ENCODE measurements at places on chromosomes 12 and 14. TPM values are rescaled to one million over a fixed set of nuclear protein-coding genes. Genes with fewer than 3 reads are reported as not detected.
A peak's percentile ranks its signal among the peaks of the same experiment; 100 is the strongest.

The ENO2 gene
- total RNA-seq: 190 TPM

The SYT1 gene
- not detected for total RNA-seq

The ZNF385A gene
- 1.8 TPM for total RNA-seq

The SIX6 gene
- not detected for total RNA-seq

The EXOC3L4 gene
- not detected for total RNA-seq

The FSCB gene
- total RNA-seq: not detected

The MSI1 gene
- not detected for total RNA-seq

The IFT81 gene
- 1.3 TPM for total RNA-seq

The PRPF40B gene
- 15.1 TPM for total RNA-seq

The PIANP gene
- total RNA-seq: 1.5 TPM

The LPAR5 gene
- total RNA-seq: 11.1 TPM

- H3K27me3 ChIP-seq: no peaks in the 10 kb centered on the region
- no peak for DNase-seq
- H3K4me1 ChIP-seq: no peaks in the 10 kb centered on the region
- no peak overlapping the region for H3K4me3 ChIP-seq
- no peaks in the 10 kb centered on the region for H3K36me3 ChIP-seq
Observed at GRCh38 chr12:109331301-109331952, 16.3 kb upstream of the MYO1H start.

GRCh38 chr12:49904601-49905000 lies 901 bp upstream of the FAIM2 start:
- DNase-seq: no peak
- H3K27ac ChIP-seq: no peak overlapping the region
- no peaks in the 10 kb centered on the region for H3K4me1 ChIP-seq
- no peaks in the 10 kb centered on the region for H3K36me3 ChIP-seq
- no peak overlapping the region for H3K4me3 ChIP-seq

- H3K27me3 ChIP-seq: no peaks in the 10 kb centered on the region
- no peak overlapping the region for H3K27ac ChIP-seq
- H3K36me3 ChIP-seq: no peaks in the 10 kb centered on the region
Observed at GRCh38 chr12:129213551-129213950, 360.3 kb downstream of the GLT1D1 start.

- H3K27ac ChIP-seq: no peak overlapping the region
- H3K27me3 ChIP-seq: no peaks in the 10 kb centered on the region
- no peaks in the 10 kb centered on the region for H3K4me1 ChIP-seq
Observed at GRCh38 chr12:78407722-78408121, 456.9 kb upstream of the SYT1 start.

DNA sequence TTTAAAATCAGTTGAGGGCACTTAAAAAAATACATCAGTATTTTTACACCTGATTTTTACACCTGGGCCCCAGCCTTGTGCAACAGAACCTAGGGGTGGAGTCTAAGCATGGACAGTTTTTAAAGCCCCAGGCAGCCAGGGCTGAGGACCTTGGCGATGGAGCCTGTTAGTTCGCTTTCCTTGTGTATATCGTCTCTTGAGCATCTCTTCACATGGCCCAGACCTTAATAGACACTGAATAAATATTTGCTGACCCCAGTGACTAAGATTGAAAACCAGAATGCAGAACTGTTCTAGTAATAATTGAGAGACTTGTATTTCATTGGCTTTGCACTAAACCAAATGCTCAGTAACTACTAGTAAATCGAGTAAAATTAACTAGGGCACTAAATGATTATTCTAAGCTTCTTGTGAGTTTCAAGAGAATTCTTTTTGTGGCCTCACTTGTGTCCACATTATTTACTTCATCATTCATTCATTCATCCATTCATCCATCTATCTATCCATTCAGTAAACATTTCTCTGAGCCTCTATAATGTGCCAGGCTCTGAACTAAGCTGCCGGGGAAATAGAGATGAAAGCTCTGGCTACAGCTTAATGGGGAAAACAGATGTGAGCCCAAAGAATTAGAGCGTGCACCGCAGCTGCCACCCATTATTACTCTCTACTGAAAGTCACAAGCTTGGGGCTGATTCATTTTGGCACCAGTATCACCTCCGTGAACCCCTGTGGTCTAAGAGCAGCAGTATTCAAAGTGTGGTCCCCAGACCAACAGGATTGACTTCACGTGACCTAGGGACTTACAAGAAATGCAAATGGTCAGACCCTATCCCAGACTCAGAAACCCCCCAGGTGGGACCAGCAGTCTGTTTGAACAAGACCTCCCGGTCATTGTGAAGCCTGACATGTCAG lies 30.7 kb upstream of the BCL7A start:
- no peak overlapping the region for H3K27ac ChIP-seq
- H3K36me3 ChIP-seq: no peaks in the 10 kb centered on the region
- H3K4me3 ChIP-seq: no peak overlapping the region
- no peaks in the 10 kb centered on the region for H3K27me3 ChIP-seq

- no peak overlapping the region for H3K27ac ChIP-seq
- no peaks in the 10 kb centered on the region for H3K27me3 ChIP-seq
- DNase-seq: no peak
- H3K36me3 ChIP-seq: no peaks in the 10 kb centered on the region
- peaks cover 53% of the 10 kb centered on the region for H3K4me1 ChIP-seq
- H3K4me3 ChIP-seq: no peak overlapping the region
Observed at GRCh38 chr14:50089208-50089607, 27.2 kb downstream of the VCPKMT start.

DNA sequence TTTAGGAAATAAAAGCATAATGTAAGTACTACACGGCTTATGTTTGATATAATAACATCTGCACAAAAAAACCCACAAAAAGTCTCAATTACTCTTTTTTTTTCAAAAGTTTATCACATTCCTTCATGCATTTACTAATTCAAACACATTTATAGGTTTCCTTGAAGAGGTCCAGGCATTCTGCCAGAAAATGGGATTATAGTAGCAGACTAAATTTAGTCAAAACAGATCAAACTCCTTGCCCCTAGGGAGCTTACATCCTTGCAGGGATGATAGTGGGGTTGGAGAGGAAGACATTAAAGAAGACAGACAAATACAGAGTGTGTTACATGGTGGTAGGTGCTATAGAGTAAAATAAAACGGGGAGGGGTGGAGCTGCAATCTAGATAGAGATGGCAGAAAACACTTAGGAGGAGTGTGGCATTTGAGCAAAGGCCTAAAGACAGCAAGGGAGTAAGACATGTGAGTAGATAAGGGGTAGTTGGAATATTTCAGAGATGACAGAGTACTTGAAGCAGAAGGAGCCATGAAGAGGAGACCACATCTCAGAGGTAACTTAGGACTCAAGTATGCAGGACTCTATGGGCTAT lies 266.9 kb downstream of the PPFIA2 start:
- H3K27me3 ChIP-seq: no peaks in the 10 kb centered on the region
- H3K27ac ChIP-seq: no peak overlapping the region
- H3K36me3 ChIP-seq: no peaks in the 10 kb centered on the region
- DNase-seq: no peak
- H3K4me1 ChIP-seq: no peaks in the 10 kb centered on the region

DNA sequence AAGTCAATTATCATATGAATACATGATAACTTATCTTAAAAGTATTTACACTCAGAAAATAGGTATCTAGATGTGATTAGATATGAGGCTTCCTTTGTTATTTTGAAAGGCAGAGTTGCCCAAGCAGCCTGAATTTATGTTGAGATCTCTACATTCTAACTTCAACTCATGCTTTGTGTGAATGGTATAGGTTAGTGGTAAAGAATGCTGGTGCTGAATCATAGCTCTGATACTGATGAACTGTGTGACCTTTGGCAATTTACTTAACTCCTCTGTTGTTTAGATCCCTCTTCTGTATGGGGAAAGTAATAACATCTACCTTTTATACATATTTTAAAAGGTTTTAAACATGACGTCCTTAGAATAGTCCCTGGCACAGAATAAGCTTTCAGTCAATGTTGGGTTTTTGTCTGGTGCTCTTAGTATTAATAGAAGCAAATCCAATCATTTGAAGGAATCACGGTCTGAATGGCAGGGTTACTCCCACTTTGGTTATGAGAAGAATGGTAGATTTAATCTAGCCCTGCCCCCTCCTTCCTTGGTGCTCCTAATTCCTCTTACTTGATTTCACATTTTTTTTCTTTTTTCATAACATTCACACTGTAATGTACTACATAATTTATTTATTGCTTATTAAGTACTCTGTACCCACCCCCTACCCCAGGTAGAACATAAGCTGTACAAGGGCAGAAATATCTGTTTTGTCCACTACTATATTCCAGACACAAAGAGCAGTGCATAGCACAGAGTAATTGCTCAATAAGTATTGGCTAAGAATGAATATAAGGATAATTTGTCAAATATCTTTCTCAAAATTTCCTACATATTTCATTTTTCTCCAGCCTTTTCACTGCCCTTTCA lies 203.3 kb upstream of the KRR1 start:
- no peak overlapping the region for H3K27ac ChIP-seq

DNA sequence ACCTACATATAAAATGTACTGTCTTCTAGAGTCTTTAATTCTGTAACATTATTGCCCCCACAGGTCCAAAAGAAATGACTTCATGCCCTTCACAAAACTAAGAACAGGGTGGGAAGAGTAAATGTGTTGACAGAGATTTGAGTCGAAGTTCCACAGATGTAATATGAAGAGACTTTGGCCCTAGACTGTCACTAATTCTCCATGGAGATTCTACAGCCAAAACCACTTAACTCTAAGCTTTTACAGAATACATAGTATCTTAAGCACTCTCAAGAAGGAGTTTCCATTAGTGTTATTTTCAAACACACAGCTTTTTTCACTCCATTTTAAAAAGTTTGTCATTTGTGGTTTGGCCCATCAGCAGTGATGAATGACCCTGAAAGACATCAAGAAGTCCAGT lies 56.3 kb downstream of the ABCC9 start:
- no peak overlapping the region for H3K4me3 ChIP-seq
- no peaks in the 10 kb centered on the region for H3K27me3 ChIP-seq

DNA sequence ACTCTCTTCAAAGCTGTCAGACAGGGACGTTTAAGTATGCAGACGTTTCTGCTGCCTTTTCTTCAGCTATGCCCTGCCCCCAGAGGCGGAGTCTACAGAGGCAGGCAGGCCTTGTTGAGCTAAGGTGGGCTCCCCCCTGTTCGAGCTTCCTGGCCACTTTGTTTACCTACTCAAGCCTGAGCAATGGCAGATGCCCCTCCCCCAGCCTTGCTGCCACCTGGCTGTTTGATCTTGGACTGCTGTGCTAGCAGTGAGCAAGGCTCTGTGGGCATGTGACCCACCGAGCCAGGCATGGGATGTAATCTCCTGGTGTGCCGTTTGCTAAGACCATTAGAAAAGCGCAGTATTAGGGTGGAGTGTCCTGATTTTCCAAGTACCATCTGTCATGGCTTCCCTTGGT lies 900.4 kb upstream of the MDGA2 start:
- H3K4me3 ChIP-seq: no peak overlapping the region
- no peaks in the 10 kb centered on the region for H3K27me3 ChIP-seq
- H3K4me1 ChIP-seq: no peaks in the 10 kb centered on the region
- H3K36me3 ChIP-seq: no peaks in the 10 kb centered on the region

DNA sequence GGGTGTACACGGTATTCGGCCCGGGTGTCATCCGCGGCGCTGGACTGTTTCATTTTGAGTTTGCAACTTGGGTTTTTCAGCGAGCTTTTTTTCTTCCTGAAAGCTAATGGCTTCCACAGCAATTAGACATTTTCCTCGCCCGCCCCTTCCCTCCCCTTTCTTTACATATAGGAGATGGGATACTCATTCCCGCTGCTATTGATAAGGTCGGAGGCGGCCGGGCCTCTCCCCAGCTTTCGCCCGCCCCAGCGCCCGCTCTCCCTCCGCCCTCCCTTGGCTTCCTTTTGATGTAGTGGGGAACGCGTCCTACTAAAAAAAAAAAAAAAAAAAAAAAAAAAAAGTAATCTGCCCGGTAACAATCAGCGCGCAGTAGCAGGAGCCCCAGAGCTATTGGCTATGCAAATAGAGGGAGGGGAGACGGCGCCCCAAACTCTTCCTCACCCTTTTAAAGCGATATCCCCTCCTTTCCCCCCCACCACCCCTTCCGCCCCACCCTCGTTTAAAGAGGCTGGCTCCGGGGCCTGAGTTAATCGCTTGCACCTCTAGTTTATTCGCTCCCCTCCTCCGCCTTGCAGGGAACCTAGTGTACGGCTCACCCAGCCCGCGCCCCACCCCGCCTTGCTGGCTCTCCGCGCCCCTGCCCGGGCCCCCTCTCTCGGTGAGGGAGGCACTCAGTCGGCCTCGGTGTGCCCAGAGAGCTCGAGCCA lies 1.7 kb upstream of the CCND2 start:
- H3K27ac ChIP-seq: peak overlapping the region; percentile 91
- peaks cover 5% of the 10 kb centered on the region for H3K36me3 ChIP-seq
- peak; percentile 87 for DNase-seq
- H3K4me1 ChIP-seq: peaks cover 44% of the 10 kb centered on the region
- no peaks in the 10 kb centered on the region for H3K27me3 ChIP-seq
- peak overlapping the region; percentile 84 for H3K4me3 ChIP-seq

DNA sequence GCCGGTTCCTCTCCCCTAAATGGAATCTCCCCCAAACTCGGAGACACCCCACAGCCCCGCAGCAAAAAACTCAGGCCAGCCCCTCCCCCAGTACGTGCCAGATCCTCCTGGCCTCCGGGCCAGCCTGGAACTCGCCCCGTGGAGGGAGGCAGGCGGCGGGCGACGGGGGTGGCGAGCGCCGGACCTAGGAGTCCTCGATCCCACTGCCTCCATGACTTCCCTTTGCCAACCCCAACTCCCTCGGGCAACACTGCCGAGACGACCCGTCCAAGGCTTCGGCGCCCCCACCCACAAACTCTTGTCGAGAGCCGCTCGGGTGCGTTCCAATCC lies 400 bp downstream of the ADCY6 start:
- no peak overlapping the region for H3K4me3 ChIP-seq
- peaks cover 15% of the 10 kb centered on the region for H3K27me3 ChIP-seq
- H3K4me1 ChIP-seq: no peaks in the 10 kb centered on the region
- no peak for DNase-seq
- H3K27ac ChIP-seq: no peak overlapping the region

DNA sequence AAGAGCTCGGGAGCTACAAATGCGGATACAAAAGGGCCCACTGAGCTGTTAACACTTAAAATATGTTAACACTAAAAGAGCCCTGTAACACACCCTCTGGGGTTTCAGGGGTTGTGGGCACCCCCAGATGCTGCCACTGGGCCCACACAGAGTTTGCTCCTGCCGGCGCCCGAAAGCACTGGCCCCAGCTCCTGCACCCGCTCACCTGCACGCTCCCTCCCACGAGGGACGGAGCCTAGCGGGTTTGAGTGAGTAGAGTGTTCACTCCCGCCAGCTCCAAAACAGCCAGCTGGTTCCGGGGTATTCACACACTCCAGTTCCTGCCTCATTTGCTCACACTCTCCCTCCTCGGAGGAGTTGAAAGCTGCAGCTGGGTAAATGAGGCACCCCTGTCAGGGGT lies 357.7 kb downstream of the ETNK1 start:
- no peak overlapping the region for H3K4me3 ChIP-seq
- DNase-seq: no peak
- no peaks in the 10 kb centered on the region for H3K36me3 ChIP-seq
- no peak overlapping the region for H3K27ac ChIP-seq
- no peaks in the 10 kb centered on the region for H3K4me1 ChIP-seq
- no peaks in the 10 kb centered on the region for H3K27me3 ChIP-seq

Data from CD4-positive, alpha-beta memory T cell (primary cell).